ENCODE measurements at places on chromosomes 2 and 18. TPM values are rescaled to one million over a fixed set of nuclear protein-coding genes. Genes with fewer than 3 reads are reported as not detected.

Gene ZNF521
- total RNA-seq: 29.7 TPM

Gene TMEM163
- total RNA-seq: not detected

Gene MDH1B
- 1.5 TPM for total RNA-seq

Gene G6PC2
- not detected for total RNA-seq

Gene DNAJC10
- total RNA-seq: 261 TPM

Gene DYSF
- total RNA-seq: 112 TPM

Gene TDRD15
- 0.10 TPM for total RNA-seq

Gene MAP2
- total RNA-seq: 12.2 TPM

Gene ZNF804A
- total RNA-seq: not detected

DNA sequence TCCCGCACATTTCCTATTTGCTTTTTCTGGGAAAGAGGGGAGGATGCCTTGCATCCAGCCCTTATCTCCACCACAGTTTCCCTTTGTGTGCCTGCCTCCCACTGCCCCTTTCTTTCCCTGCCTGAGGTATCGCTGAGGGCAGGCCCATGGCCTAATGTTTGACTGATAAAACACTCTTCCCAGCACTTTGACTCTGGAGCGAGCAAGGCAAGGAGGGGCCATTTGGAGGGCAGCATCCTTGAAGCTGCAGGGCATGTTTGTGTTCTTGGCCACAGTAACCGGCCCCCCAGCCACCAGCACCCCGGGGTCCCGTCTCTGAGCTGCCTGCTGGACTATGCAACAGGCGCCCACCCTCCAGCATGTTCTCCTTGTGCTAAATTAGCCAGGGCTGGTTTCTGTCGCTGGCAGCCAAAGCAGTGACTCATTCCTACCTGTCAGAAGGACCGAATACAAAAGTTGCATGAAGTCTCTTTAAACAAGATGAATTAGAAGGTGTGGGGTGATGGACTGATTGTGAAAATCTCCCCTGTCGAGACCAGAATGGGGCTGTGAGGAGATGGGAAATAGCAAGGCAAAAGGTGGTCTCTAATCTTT lies 50.7 kb downstream of the BCL2L11 start:
- DNase-seq: no peak

GRCh38 chr2:212733273-212733672 lies 194.7 kb upstream of the ERBB4 start:
- DNase-seq: no peak

DNA sequence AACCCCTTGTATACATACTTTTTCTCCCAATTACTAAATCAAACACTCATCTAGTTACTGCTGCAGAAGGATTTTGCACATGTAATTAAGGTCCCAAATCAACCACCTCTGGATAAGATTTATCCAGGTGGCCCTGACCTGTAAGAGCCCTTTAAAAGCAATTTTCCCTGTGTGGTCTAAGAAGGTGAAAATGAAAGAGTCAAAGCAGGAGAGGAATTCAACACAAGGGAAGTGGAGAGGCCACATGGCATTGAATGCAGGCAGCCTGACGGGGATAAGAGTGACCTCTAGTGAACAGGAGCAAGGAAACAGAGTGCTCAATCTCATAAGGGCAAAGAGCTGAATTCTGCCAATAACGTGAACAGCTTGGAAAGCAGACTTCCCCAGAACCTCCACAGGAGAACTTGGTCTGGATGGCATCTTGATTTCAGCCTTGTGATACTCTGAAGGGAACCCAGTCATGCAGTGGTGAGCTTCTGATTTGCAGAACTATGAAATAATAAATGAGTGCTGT lies 27.2 kb downstream of the PPP3R1 start:
- no peak for DNase-seq

GRCh38 chr2:229446350-229446749 lies 175.3 kb upstream of the PID1 start:
- DNase-seq: no peak

- no peak for DNase-seq
These were observed 272.0 kb upstream of the GCFC2 start for GRCh38 chr2:75982719-75983118.

- no peak for DNase-seq
These were observed 40.8 kb upstream of the ANKRD62 start for GRCh38 chr18:12052866-12053265.

GRCh38 chr2:12538138-12538694 lies 178.5 kb upstream of the TRIB2 start:
- no peak for DNase-seq

All from chondrocyte (in vitro differentiated cells).